Esophagus squamous epithelium (tissue), 5 donors: ENCODE measurements at places on chromosomes 6 and 20. TPM values are rescaled to one million over a fixed set of nuclear protein-coding genes. Genes with fewer than 3 reads are reported as not detected.

GRCh38 chr6:100289285-100289684 is 175.4 kb downstream of the SIM1 start:
- H3K27me3 ChIP-seq = no peaks in the 10 kb centered on the region
- H3K27ac ChIP-seq = no peak overlapping the region
- no peak overlapping the region for H3K4me3 ChIP-seq

DNA sequence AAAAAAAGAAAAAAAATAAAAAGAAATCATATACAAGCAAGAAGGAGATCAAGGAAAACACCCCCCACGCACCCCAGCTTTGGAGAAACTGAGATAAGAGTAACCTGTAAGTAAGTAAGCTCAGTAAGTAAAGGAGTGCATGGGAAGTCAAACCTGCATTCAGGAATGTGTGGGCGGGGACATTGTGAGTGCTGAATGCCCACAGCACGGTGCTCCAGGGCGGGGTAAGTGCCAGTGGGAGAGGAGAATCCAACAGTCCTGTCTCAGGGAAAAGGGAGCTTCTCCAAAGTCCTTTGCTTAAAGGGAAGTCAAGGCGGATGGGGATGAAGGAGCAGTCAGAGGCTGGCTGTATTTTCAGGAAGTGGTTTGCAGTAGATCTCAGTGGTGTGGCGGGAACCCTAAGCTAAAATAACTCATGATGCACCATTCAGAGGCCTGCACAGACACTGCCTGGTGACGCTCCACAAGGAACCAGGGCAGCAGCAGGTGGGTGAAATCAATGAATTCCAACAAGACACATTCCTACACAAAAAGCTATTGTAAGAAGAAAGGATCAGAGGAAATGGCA is 368.0 kb downstream of the QKI start:
- DNase-seq = no peak
- H3K4me3 ChIP-seq = no peak overlapping the region
- no peak overlapping the region for H3K27ac ChIP-seq

DNA sequence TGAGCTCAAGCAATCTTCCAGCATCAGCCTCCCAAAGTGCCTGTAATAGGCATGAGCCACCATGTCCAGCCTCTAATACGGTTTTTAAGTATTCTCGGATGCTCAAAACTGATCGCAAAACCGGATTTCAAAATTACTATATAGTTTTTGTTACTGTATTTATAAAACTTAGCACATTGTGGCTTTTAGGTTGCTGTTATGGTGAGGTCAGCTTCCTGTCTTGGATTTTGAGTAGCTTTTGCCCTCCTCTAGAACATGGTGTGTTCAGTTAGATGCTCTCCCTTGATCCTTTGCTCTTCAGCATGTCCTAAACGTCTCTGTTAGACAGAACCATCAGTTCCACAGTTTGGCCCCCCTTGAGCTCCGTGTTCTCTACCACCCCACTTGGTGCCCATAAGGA is 96.2 kb downstream of the RPP40 start:
- no peaks in the 10 kb centered on the region for H3K27me3 ChIP-seq
- DNase-seq = no peak
- H3K27ac ChIP-seq = no peak overlapping the region
- H3K4me1 ChIP-seq = peaks cover 4% of the 10 kb centered on the region
- H3K4me3 ChIP-seq = no peak overlapping the region

DNA sequence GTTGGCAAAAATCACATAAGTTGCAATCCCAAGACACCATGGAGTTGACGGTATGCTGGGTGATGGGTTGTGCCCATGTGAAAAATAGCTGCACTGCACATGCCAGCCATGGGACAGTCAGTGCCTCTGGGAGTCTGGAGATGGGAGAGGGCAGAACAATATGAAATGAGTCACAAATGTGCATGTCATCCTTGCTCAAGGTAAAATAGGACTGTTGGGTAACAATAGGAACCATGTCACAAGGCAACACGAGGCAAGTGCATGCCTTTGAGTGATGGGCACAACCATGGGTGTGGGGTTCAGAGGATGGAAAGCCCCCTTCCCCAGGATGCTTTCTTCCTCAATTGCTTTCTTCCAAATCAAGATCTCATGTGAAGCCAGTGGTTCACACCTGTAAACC is 70.5 kb upstream of the PIM1 start:
- H3K27me3 ChIP-seq = no peaks in the 10 kb centered on the region
- no peak overlapping the region for H3K27ac ChIP-seq
- peaks cover 53% of the 10 kb centered on the region for H3K4me1 ChIP-seq
- no peak for DNase-seq
- H3K4me3 ChIP-seq = no peak overlapping the region
- H3K36me3 ChIP-seq = no peaks in the 10 kb centered on the region

- H3K36me3 ChIP-seq = no peaks in the 10 kb centered on the region
- H3K27me3 ChIP-seq = no peaks in the 10 kb centered on the region
- no peak for DNase-seq
Observed at GRCh38 chr6:98323605-98324004, 510.8 kb upstream of the POU3F2 start.

DNA sequence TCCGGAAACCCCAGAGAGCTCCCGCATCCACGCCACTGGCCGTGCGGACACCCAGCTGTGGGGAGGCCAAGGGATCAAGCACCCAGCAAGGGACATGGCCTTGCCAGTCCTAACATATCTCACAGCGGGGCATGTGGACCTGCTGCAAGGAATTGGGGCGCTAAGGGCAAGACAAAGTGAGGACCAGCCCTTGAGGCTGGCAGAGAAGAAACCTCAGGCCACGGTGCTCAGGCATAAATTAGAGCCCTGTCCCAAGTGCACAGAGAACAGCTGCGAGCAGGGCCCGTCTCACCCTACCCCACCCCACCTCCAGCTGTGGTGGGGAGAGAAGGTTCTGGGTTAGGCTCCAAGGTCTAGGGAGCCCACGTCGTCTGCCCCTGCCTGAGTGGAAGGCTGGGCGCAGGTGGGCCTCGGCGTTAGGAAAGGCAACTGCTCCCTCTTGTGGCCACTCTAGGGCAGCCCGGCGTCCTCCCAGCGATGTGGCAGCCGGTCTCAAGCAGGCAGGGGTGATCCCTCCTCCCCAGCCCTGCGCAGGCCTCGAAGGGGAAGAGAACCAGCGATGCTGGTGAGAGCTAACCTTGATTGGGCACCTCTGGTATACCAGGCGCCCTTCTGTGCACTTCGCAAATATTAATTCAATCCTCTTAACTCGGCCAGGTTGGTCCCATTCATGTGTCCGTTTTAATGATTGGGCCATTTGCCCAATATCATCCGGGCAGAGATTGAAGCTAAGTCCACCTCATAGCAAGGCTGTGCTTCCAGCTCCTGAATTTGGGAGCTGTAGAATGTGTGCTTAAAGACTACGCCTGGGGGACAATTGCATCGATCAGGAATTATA is 235.8 kb downstream of the NFATC2 start:
- H3K27me3 ChIP-seq = peaks cover 21% of the 10 kb centered on the region
- H3K36me3 ChIP-seq = no peaks in the 10 kb centered on the region
- no peak for DNase-seq
- H3K4me3 ChIP-seq = no peak overlapping the region
- H3K4me1 ChIP-seq = no peaks in the 10 kb centered on the region
- H3K27ac ChIP-seq = no peak overlapping the region

DNA sequence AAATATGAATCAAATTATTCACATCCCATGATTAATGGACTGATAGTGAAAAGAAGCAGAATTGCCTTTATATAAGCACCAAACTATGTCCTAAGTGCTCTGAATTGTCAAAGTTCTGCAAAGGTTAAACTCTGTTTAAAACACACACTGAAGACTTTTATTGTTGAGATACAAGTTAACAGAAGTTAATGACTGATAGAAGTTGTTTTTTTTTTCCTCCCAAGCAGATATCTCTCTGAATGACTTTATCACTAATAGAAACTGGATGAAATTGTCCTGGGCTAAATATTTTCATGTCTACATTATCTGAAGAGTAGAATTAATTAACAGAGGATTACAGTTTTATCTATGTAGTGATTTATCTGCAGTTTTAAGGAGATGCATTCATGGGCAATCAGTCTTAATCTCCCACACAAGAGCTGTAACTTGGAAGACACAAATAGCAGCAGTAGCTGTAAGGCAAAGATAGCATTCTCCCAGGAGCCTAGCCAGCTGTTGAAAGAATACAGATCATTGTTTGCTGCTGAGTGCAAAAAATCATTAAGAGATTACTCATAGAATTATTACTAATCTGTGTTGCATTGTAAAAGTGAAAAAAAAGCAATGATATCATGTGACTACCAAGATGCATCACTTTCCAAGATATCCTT is 49.9 kb downstream of the BMP5 start:
- H3K4me3 ChIP-seq = no peak overlapping the region
- no peaks in the 10 kb centered on the region for H3K27me3 ChIP-seq
- no peaks in the 10 kb centered on the region for H3K4me1 ChIP-seq
- H3K36me3 ChIP-seq = no peaks in the 10 kb centered on the region
- H3K27ac ChIP-seq = no peak overlapping the region
- no peak for DNase-seq

DNA sequence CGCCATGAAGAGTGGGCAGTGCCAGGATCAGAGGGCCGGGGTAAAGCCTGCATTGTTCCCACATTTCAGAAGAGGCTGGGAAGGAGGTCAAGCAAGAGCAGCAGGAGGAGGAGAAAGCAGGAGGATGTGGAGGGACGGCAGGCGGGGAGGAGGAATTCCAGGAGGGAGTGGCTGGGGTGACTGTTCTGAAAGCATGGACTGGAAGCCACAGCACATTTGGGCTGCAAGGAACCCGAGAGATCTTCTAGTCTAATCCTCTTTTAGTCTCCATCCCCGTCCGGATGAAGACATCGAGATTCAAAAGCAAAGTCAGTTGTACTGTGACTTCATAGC is 76.9 kb downstream of the FAM50B start:
- no peak for DNase-seq
- H3K36me3 ChIP-seq = no peaks in the 10 kb centered on the region

DNA sequence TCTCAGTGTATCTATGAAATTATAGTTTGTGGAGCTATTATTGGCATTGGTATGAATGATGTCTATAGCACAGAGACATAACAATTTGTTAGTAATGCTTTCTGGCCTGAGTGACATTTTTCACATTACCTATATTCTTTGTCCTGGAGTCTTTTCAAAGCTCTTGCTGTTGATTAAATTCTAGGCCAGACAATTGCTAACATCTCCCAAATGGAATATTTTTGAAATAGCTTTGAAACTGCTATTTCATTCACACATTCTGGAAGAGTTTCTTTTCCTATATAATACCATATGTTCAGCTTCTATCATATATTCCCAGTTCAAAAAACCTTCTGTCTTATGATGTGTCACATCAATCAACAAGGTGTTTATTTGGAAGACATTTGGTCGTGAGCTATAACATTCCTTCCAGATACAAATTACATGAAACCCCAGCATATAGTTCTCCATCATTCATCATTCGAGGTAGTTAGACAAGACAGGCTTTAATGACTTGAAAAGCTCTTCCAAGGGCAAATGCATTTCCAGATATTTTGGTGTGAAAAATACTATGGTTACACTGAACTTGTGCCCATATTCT is 452.8 kb downstream of the KHDRBS2 start:
- H3K27me3 ChIP-seq = no peaks in the 10 kb centered on the region
- no peak overlapping the region for H3K27ac ChIP-seq
- DNase-seq = no peak
- H3K36me3 ChIP-seq = no peaks in the 10 kb centered on the region
- no peak overlapping the region for H3K4me3 ChIP-seq

DNA sequence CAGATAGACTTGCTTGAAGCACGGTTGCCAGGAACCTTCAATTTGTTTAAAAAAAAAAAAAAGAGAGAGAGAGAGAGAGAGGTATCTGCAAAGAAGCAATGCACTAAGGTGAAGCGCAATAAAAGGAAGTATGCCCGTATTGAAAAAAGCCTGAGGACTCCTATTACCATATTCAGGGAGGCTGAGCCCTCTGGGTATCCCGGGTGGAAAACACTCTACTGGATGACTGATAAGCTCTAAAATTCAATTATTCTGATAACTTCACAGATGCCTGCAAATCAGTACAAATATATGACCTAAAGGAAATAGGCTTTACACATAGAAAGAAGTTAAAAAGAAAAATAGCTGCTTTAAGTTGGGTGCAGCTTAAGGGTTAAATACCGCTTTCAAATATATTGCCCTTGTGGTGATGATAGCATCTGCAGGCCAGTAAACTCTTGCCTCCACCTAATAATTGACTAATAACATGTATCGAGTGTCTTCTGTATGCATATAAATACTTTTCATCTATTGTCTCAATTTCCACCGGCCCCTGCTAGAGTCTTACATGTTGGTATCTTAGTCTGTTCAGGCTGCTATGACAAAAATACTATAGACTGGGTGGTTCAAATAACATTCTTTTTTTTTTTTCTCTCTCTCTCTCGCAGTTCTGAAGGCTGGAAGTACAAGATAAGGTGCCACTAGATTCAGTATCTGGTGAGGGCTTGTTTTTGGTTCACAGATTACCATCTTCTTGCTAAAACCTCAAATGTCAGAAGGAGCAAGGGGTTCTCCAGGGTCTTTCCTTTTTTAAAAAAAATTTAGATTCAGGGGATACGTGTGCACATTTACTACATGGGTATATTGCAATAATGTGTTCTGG is 187.4 kb upstream of the JARID2 start:
- H3K36me3 ChIP-seq = no peaks in the 10 kb centered on the region
- no peak overlapping the region for H3K4me3 ChIP-seq
- no peaks in the 10 kb centered on the region for H3K27me3 ChIP-seq

DNA sequence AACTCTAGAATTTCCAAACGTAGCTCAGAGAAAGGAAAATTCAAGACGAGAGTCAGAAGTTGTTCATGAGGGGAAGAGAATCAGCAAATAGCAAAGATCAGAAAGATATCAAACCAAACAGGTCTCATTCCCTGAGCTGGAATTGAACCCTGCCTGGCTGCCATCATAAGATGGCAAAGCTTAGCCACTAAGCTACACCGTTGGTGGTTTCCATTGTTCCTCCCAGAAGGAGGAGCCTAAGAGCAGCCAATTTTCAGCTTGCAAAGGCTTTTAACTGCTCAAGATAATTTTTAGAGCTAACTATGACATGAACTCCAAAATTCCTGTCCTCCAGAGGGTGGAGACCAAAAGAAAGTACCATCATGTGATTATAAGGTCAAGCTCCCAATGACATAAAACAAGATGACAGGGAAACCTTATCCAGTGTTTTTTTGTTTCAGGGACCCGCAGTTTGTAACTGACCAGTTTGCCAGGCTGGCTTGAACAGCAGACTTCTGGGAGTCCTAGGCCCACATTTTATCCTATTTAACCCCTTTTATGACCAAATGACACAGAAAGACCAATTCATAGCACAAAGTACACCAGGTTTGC is 55.9 kb downstream of the COL11A2 start:
- H3K4me1 ChIP-seq = no peaks in the 10 kb centered on the region
- DNase-seq = no peak
- H3K27ac ChIP-seq = no peak overlapping the region
- no peak overlapping the region for H3K4me3 ChIP-seq
- no peaks in the 10 kb centered on the region for H3K36me3 ChIP-seq

DNA sequence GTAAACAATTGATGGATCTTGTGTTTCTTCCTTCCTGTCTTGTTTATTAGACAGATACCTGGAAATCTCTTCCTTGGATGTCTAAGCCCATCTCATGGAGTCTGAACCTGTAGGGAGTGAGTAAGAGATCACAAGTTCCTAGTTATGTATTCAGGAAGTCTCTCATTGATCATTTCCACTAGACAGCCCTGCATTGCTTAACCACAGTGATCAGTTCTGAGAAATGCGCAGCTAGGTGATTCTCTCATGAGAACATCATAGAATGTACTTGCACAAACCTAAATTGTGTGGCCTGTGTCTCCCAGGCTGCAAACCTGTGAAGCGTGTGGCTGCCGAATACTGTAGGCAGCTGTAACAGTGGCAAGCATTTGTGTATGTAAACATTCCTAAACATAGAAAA is 39.1 kb downstream of the FAM120B start:
- no peaks in the 10 kb centered on the region for H3K27me3 ChIP-seq
- H3K36me3 ChIP-seq = peaks cover 74% of the 10 kb centered on the region
- peaks cover 5% of the 10 kb centered on the region for H3K4me1 ChIP-seq
- H3K4me3 ChIP-seq = no peak overlapping the region
- no peak for DNase-seq

RAET1L gene
- 75.1 TPM for total RNA-seq

SNTA1 gene
- total RNA-seq = 15.2 TPM

SLC22A2 gene
- not detected for total RNA-seq

DIDO1 gene
- total RNA-seq = 57.8 TPM
